ENCODE measurements at places on chromosomes 7 and 10.

DNA sequence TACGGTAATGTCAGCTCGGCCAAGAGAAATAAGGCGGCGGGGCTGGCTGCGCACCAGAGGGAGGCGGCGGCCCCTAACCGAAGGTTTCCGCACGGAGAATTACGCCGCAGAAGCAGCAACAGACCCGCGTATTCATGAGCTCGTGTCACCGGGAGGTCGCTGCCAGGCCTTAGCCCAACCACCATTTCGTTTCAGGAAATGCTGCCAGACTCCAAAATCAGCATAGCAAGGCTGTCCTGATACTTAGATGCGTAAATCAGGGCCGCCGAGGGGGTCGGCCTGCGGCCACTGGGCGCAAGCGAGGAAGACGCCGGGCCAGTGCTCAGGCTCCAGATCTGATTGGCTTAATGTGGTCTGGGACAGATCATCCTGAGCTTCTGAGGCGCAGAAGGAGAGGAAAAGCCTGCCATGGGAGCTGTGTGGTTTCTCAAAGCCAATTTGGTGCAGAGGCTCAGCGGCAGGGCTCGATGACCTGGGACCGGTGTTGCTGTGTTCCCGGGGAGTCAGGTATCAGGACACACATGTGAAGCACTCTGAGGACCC is 247.9 kb downstream of the BAMBI start:
- DNase-seq = no peak

GRCh38 chr10:33143160-33143728 is 185.2 kb upstream of the ITGB1 start:
- DNase-seq = no peak

GRCh38 chr10:131264110-131264788 is 47.3 kb downstream of the TCERG1L start:
- no peak for DNase-seq

DNA sequence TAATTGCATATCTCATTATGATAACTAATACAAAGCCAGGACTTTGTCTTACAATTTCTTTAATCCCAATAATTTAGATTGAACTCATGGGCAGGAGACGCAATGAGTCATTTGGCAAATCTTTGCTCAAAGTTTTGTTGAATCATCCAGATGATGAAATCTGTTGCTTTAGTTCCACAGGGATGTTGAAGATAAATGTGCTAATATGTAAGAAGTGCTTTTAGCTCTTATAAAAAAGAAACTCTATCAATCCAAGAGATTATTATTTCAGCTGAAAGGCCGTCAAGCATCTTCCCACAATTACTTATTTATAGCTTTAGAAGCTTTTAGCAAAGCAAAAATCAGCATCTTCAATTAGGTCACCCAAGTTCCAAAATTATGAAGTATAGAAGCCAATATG is 36.8 kb upstream of the ANK3 start:
- DNase-seq = no peak

DNA sequence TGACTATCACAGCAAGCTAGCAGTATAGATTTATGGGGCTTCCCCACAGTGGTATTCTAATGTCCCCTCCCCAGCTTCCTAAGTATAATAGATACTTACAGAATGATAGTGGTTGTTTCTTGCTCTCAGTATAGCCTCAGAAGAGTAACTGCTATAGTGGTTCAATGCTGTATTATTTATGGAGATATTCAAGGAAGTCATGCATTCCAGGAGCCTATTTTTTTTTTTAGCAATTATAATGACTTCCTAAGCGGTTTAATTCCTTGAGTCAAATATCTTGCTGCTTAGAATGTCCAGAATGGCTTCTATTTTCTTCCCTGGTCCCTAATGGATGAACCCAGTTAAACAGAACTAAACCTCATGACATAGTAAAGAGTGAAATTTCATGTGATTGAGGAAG is 451.5 kb upstream of the SEMA3D start:
- DNase-seq = no peak

GRCh38 chr7:37141742-37142141 is 306.9 kb downstream of the ELMO1 start:
- DNase-seq = no peak

- DNase-seq = no peak
These were observed 87.4 kb downstream of the PDGFA start for GRCh38 chr7:432256-432655.

DNA sequence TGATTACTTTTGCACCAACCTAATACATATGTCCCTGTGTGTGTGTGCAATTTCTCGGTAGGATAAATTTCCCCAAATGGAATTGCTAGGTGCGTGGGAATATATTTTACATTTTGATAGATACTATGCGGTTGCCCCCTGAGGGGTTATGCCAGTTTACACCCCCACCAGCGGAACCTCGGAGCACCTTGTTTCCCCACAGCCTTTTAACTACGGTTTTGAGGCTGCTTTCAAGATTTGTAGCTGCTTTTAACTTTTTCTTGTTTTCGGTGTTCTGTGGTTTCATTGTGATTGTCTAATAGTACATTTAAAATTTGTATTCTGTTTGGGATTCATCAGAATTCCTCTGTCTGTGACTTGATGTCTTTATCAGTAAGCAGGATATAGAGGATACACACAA is 22.0 kb downstream of the PROSER2 start:
- DNase-seq = no peak

Data from D341Med (cell line).